ENCODE measurements at places on chromosomes 2 and 18.
A peak's percentile ranks its signal among the peaks of the same experiment; 100 is the strongest.

GRCh38 chr2:105261061-105261460 is 19.5 kb downstream of the GPR45 start:
- DNase-seq = no peak

GRCh38 chr18:35500113-35500512 is 2.4 kb upstream of the INO80C start:
- no peak for DNase-seq

DNA sequence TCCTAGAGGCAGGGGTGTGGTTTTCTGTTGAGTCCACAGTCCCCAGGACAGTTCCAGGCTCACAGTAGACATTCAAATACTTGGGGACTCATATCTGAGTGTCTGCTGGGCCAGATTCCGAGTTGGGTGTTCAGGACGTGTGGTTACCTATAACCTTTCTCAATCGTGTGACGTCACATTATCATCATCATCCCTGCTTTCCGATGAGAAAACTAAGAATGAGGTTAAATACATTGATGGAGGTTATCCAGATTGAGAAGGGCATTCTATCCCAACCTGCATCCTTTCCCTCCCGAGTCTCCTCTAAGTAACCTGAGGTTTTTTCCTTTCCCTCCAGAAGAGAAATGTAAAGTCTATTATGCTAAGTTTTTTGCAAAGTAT is 204.6 kb downstream of the MGAT5 start:
- no peak for DNase-seq

- no peak for DNase-seq
These were observed 21.4 kb downstream of the TNFRSF11A start for GRCh38 chr18:62346333-62347088.

DNA sequence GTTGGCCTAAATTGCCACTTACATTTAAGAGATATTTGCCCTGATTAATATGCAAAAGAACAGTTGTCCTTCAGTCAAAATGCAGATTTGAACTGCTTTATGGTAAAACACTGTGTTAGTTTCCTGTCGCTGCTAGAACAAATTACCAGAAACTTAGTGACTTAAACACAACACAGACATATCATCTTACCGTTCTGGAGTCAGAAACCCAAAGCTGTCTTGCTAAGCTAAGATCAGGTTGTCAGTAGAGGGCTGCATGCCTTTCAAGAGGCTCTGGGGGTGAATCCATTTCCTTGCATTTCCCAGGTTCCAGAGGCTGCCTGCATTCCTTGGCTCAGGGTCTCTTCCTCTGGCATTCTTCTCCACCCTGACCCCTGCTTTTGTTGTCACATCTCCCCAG is 149.5 kb downstream of the FAM161A start:
- no peak for DNase-seq

- DNase-seq = peak; percentile 37
These were observed 49.9 kb downstream of the DGKD start for GRCh38 chr2:233404222-233404621.

DNA sequence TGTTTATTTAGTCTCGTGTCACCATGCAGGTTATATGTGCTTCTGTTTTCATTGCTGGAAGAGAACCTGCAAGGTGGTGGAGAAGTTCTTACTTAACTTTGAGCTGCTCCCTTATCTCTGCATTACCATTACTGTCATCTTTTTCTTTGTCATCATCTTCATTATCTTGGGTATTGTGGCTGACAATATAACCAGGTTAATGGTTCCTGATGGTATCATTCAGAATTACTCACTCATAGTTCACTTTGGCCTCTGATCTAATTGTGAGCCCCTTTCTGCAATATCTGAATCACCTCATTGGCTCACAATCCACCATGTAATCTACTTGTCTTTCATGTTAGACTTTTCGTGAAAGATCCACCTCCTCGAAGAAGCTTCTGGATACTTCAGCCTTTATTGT is 5.0 kb downstream of the CD28 start:
- no peak for DNase-seq

GRCh38 chr18:34330308-34330707 is 105.6 kb upstream of the NOL4 start:
- DNase-seq = no peak

GRCh38 chr2:23445450-23445868 is 60.5 kb downstream of the KLHL29 start:
- no peak for DNase-seq

DNA sequence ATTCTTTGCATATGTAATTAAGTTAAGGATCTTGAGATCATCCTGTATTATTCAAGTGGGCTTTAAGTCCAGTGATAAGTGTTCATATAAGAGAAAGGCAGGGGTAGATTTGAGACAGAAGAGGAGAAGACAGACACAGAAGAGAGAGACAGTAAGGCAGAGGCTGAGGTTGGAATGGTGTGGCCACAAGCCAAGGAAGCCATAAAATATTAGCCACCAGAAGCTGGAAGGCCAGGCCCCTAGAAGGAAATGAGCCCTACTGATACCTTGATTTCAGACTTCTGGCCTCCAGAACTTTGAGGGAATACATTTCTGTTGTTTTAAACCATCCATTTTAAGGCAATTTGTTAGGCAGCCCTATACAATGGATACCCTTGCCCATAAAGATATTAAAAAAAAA is 66.9 kb upstream of the DLX2 start:
- DNase-seq = no peak

- DNase-seq = no peak
These were observed 580.8 kb downstream of the ERBB4 start for GRCh38 chr2:211957799-211958198.

- DNase-seq = no peak
These were observed 117.5 kb downstream of the SCN3A start for GRCh38 chr2:165086337-165086736.

- peak; percentile 44 for DNase-seq
These were observed 60.4 kb upstream of the NABP1 start for GRCh38 chr2:191617575-191617974.

DNA sequence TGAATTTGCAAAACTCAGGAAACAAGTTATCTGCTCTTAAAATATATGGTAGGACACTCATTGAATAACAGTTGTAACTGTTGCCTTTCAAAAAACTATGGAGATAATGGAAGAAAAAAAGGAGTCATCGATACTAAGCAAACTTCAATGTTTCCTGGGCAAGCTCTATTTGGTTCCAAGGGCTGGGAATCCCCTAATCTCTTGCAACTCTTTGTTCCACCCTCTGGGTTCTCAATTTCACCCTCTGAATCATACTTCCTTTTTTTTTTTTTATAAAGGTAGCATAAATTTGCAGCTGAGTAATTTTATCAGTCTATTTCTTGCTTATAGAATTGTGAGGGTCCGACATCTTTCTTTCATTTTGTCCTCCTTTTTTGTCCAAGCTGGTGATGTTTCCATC is 36.7 kb downstream of the SLC9A4 start:
- no peak for DNase-seq

DNA sequence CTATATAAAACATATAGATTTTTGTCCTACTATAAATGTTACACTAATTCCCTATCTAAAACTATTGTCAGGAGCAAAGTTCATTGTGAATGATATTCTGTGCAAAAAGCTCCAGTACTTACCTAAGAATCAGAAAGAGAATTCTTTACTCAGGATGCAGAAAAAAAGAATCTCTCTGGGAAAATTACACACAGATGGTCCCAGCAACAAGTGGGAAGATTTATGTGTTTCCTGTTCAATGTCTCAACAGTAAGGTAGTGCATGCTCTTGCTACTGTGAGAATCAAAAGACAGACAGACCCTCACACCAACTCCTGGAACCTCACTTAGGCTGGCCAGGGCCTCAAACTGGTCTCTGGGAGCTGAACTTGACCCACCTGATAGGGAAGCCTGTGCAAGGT is 11.2 kb upstream of the NAPG start:
- DNase-seq = no peak

GRCh38 chr2:130878316-130878715 is 41.6 kb downstream of the ARHGEF4 start:
- DNase-seq = no peak

DNA sequence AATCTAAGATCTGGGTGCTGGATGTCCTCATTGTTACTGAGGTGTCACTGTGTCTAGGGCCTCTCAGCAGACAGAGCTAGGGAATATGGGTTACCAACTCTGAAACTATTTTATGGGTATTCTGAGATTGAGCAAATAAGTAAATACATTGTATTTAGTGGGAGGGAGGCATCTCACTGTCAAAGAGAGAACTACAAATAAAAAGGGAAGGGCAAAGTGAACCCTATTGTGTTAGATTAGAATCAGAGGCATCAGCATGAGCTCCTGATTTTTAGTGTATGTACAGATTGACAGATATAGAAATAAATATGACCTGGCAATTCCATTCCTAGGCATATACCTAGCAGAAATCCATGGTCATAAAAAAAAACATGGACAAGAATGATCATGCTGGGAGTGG is 33.9 kb upstream of the RAB6C start:
- DNase-seq = no peak

DNA sequence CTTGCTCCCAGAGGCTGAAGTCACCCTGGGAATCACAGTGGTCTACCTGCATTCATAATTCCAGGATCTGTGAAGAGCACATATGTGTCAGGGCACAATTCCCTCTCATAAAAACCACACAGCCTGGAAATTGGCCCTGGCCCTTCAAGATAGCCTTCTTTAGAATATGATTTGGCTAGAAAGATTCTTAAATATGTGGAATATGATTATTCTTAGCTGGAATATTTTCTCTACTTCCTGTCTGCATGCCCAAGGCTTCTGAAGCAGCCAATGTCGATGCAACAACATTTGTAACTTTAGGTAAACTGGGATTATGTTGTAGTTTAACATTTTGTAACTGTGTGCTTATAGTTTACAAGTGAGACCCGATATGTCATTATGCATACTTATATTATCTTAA is 24.2 kb downstream of the ICOS start:
- DNase-seq = no peak

GRCh38 chr2:202022755-202023154 is 10.9 kb upstream of the FZD7 start:
- no peak for DNase-seq
